ENCODE measurements at places on chromosomes 3 and 15.

- DNase-seq = peak; percentile 39
Observed at GRCh38 chr3:194003114-194004057, 132.6 kb upstream of the HES1 start.

DNA sequence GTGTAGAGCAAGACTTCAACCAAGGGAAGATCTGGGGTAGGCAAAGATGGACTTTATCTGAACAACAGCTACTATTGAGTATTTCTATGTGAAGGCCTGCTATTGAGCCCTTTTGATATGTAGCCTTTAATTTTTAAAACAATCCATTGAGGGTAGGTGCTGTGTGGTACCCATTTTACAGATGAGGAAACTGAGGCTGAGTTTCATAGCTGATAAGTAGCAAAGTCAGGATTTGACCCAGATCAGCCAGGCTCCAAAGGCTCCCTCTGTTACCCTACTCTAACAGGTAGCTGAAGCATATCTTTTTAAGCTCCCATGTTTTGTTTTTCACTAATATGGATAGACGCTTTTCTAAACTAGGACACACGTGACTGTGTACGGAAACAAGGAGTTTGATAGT lies 2.4 kb upstream of the FGD5 start:
- DNase-seq = no peak

GRCh38 chr15:27850981-27851857 lies 247.9 kb downstream of the OCA2 start:
- DNase-seq = peak; percentile 58

DNA sequence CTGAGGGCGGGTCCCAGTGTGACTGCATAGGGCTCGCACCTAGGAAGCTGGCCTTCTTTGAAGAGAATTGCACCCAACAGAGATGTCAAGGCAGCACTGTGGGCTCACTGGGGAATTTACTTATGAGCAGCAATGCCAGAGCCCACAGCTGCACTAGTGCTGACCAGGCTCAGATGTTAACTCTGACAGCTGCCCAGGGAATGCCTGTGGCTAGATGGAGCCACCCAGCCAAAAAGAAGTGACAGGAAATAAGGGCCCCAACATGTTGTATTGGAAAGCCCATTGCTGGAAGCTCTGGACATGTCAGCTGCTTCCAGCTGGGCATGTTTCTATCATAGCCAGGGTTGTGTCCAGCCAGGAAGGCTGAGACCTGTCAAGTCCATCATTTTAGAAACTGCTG lies 90.9 kb upstream of the ZNF280D start:
- no peak for DNase-seq

GRCh38 chr15:48800811-48801455 lies 9.9 kb downstream of the CEP152 start:
- peak; percentile 43 for DNase-seq

DNA sequence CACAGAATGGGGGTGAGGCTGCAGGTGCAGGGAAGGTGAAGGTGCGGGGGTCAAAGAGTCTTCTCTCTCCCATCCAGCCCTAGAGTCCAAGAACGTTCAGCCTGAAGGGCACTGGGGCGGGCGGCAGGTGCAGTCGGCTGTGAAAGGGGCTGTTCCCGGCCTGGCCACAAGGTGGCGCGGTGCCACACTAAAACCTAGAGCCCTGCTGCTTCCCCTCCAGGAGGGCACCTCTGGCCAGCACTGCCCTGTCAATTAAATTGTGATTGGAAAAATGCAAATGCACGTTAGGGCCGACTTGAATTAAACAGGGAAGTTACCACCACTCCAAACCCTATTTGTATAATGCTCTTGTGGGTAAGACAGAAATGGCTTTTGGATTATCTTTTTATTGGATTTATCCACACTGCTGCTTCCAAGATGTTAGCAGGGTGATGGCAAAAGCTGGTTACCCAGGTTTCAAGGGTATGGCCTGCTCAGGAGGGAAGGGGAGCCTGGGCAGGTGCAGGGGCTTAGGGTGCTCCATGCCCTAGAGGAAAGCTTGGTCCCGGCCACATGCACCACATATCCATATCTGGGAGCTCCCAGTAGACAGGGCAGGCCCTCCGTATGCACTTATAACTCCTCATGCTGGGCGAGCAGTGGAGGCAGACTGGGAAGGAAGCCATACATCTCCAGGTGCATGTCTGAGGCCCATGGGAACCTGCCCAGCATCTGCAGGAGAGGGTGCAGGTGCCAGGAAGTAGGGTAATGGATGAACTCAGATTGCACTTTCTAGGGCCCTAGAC lies 119.8 kb downstream of the ADCY5 start:
- DNase-seq = peak; percentile 81

DNA sequence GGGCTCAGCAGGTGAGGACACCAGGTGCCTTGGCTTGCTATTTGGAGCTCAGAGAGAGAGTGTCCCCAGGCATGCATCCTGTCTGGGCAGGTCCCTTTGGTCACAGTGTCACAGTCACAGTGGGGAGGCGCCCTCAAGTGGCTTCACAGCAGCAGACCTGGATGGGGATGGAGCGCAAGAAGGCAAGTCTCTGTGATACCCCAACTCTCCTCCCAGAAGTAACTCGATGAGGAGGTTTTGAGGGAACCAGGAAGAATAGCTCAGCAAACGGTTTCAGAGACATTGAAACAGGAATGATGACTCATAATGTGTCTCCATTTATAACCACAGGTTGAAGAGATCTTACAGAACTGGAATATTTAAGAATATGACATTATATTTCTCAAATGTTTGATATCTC lies 66.5 kb upstream of the SH3GL3 start:
- peak; percentile 59 for DNase-seq

- no peak for DNase-seq
Observed at GRCh38 chr3:140427786-140428185, 250.1 kb upstream of the TRIM42 start.

GRCh38 chr3:141952611-141953010 lies 76.2 kb downstream of the ATP1B3 start:
- DNase-seq = no peak

DNA sequence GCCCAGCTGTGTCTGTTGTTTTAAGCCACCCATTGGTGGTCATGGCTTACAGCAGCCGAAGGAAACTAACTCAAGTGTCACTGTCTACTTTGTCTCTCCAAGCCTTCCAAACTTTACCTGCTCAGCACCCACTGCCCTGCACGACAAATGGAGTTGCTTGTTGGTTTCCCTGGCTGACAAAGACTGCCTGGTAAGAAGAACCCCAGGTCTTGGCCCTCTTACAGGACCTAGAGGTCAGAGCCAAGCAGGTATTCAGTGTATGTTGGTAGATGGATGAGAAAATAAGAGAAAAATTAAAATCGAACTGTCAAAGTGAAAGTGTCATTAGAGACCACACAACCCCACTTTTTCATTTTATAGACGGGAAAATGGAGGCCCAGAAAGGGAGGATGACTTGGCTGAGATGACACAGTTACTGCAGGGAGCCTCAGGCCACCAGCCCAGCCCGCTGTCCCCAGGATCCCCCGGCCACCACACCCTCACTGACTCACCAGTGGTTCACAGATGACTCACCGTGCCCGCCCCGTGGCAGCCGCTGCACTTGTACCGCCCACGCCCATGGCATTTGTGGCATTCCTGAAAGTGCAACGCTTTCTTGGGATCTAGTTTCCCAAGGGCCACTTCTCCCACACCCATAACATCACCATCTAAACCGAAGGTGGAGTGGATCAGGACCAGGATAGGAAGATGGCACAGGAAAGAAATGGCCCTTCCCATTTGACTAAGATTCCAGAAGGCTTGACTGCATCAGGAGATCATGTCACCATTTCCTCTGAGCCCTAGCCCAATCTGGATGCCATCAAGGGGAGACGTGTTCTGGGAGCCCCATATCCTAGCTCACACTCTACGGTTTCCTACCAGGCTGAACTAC lies 15.2 kb downstream of the SSUH2 start:
- DNase-seq = no peak

DNA sequence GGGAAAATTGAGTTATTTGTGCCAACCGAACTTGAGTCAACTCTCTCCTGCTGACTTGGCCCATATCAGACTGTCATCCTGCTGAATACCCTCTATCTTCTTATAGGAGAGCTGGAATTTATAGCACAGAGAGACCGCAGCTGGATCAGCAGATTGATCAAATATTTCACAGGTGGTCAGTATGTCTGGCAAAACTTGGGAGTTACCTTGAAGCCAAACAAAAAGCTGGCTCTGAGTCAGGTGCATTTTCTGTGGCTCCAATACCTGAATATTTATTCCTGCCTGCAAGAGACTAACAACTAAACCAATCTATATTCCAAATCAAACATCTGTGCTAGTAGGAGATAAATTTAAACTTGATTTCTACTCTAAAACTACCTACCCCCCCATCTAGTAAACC lies 752.1 kb upstream of the ALCAM start:
- no peak for DNase-seq

DNA sequence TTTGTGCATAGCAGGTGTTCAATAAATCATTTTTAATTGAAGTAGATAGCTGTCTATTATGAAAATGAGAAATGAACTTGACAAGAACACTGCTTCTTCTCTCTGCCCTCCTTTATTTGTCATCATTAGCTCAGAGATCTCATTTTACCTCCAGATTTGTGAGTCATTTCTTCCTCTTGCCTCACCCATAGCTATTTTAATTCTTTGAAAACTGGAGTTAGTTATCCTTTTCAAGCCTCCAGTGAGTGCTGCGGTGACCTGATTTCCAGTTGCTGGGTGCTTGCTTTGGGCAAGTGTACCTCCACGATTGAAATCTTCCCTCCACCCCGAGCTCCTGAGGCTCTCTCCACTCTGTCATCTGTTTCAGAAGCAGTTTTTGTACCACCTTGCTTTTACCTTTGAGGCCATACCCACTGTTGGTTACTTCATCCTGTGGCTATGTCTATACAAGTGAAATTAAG lies 114.6 kb downstream of the NFKBIZ start:
- DNase-seq = no peak

- peak; percentile 33 for DNase-seq
Observed at GRCh38 chr15:76147906-76148570, 88.3 kb downstream of the TMEM266 start.

- no peak for DNase-seq
Observed at GRCh38 chr3:193343726-193344222, 34.8 kb downstream of the ATP13A5 start.

GRCh38 chr3:34305266-34305665 lies 506.8 kb downstream of the PDCD6IP start:
- DNase-seq = no peak

DNA sequence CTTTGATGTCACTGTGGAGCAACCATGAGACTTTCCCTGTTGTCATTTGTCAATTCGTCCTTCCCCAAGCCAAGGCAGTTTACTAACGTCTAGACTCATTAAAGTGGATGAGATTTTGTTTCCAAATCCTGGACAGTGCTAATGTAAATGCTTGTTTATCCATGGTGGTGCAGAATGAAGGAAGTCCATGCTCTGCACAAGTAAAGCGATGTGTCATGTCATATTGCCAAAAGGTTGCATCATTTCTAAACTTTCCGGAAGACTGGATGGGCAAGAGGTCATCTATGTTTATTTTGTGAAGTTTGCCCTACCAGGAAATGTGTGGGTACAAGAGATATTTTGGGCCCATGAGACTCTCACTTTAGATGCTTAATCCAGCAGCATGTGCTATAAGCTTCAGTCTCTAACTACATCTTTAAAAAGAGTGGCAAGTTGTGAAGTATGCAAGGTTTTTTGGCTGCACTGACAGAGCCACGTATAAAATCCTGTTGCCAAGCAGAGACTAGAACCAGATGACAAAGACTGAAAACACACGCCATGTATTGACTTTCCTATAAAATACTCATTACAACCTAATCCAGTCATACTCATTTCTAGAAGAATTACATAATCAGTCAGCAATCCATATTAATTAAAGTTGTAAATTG lies 72.1 kb upstream of the FNDC3B start:
- DNase-seq = peak; percentile 25

DNA sequence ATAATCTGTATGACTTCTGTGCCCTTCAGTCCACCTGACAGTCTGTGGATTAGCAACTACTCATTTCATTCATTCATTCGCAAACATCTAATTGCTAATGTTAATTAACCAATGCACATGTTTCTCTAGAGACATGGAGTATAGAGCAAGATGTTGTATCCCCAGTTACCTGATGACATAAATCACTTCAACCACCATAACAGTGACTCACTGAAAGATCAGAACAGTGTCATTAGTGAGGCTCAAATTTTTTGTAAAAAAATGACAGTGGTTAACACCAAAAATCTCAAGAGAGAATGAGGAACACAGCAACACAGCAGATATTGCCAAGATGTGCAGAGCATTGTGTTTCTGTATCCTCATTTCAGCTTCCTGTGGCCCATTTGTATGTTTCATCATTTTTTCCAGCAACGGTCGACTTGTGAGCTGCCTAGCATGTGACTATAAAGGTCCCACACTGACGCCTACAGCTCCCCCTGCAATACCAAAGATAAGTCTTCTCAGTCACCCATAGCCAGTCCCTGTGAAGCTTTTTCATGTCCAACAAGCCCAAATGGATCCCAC lies 3.7 kb upstream of the PLD1 start:
- DNase-seq = no peak

GRCh38 chr15:95025924-95026728 lies 794.8 kb downstream of the MCTP2 start:
- DNase-seq = no peak

GRCh38 chr3:13403847-13404246 lies 16.3 kb downstream of the NUP210 start:
- no peak for DNase-seq

DNA sequence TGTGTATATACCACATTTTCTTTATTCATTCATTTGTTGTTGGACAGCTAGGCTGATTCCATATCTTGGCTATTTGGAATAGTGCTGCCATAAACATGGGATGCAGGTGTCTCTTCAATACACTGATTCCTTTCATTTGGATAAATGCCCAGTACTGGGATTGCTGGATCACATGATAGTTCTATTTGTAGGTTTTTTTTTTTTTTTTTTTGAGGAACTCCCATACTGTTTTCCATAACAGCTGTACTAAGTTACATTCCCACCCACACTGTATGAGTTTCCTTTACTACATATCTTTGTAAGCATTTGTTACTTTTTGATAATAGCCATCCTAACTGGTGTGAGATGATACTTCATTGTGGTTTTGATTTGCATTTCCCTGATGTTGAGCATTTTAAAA lies 437.7 kb downstream of the DIPK2A start:
- no peak for DNase-seq

DNA sequence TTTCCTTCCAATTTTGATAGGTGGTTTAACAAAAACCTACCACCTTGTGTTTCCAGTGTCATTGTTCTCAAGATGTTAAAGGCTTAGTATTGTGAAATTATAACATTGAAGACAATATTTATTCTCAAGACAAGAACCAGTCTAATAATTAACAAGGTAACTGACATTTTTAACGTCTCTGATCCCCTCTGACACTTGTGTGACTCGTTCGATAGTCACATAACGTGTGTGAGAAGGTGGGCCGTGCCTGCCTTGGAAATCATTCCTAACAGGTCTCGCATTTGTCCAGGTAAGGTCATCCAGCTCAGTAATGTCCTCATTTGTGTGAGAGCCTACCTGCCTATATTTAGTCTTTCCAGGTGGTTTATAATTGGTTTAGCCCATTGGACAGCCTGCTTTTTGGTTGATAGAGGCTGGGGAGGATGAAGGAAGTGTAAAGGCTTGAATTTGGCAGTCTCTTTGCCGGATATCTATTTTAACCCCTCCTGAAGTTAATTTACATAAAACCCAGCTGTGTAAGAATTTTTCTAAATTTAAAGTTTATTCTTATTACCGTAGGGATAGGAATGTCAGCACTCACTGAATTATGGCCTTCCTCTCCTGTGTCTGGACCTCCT lies 94.4 kb downstream of the AKAP13 start:
- no peak for DNase-seq
